ENCODE measurements at places on chromosomes 6 and 20.

DNA sequence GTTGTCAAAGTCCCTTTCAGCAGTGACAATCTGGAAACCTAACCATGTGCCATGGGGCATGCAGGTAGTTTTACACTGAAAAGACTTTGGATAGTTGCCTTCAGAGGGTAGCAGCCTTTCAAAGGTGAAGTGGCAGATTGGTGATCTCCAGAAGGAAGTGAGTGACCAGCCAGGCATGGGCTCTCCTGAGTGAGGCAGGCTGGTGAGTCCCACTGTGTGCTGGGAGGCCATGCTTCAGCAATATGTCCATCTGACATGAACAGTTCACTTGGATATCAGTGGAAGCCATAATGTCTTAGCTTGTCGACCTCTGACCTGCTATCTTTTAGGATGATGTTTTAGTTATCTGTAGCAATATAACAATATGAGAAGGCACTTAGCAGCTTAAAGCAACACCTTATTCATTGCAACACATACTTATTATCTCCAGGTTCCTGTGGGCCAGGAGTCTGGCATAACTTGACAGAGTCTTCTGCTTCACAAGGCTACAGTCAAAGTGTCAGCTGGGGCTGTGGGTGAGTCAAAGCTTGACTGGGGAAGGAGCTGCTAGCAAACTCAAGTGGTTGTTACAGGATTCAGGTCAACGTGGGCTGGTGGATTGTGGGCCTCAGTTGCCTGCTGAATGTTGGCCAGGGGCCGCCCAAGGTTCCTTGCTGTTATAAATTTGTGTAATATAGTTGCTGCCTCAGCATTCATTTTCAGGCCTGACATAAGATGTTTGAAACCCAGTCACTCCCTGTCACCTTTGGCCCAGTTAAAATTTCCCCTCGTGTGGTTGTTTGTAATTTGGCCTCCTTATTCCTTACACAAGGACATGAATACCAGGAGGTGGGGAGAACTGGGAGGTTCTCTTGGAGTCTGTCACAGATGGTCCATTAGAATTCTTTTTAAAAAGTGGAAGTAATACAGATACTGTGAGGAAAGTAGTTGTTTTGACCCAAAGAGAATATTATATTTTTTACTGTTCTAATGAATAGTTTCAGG is 100.2 kb downstream of the UST start:
- peak; percentile 24 for DNase-seq

DNA sequence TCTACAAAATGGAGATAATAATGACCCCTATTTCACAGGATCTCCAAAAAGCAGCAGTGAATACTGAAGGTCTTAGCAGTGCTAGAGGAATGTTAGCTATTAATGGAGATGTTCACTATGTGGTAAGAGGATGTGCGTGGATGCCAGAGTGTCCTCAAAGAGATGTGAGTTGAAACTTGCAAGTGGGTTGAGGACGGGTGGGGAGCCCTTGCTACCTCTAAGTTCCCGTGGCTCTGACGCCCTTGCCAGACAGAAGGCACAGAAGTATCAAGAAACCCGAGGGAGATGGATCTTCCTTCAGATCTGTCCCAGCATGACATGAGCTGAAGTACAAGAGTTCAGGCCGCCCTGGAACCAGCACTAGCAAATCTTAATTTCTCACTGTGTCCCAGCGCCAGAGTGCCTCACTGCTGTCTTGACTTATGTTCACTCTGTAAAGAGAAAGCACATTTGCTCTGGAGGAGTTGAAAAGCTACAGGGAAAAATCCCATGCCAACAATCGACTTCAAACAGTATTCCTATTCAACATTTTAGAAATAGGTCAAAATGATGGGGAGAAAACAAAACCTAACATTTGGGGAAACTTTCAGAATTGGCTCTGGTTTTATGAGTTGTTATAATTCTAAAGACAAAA is 59.5 kb downstream of the FYN start:
- no peak for DNase-seq

- no peak for DNase-seq
Observed at GRCh38 chr6:169224716-169225115, 28.9 kb downstream of the THBS2 start.

DNA sequence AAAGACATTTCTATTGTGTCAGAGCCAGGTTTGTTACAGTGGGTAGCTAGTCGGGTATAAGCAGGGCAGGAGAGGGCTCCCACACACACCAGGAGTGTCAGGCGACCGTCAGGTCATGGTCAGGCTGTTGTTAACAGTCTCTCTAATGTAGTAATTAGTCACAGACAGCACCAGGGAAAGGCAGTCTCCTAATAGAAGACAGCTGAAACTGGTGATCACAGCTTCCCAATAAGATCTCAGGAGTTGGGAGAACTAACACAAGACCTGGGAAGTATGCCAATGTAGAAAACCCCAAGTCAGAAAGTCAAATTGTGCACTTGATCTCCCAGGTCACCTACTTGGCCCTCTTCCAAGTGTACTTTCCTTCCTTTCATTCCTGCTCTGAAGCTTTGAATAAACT is 53.0 kb upstream of the GPR6 start:
- peak; percentile 30 for DNase-seq

- no peak for DNase-seq
Observed at GRCh38 chr6:126127659-126128058, 141.3 kb downstream of the TRMT11 start.

- DNase-seq, result no peak
Observed at GRCh38 chr6:45697605-45698004, 318.1 kb downstream of the CLIC5 start.

- DNase-seq, result no peak
Observed at GRCh38 chr6:31152781-31153180, 4.8 kb downstream of the CCHCR1 start.

GRCh38 chr6:158131926-158132325 is 36.1 kb downstream of the SERAC1 start:
- DNase-seq, result no peak

DNA sequence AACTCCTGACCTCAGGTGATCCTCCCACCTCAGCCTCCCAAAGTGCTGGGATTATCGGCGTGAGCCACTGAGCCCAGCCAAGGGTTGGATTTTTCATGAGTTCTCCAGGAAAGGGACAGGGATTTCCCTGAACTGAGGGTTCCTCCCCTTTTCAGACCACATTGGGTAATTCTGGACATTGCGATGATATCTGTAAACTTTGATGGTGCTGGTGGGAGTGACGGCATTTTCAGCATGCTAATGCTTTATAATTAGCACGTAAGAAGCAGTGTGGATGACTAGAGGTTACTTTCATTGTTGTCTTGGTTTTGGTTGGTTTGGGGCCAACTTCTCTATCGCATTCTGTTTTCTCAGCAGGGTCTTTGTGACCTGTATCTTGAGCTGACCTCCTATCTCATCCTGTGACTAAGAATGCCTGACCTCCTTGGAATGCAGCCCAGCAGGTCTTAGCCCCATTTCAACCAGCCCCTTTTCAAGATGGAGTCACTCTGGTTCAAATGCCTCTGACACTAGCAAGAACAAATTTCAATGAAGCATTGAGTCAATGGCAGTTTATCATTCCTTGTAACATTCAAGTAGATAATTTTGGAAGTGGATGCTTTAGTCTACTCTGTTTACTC is 156.5 kb downstream of the TTLL2 start:
- DNase-seq, result no peak

DNA sequence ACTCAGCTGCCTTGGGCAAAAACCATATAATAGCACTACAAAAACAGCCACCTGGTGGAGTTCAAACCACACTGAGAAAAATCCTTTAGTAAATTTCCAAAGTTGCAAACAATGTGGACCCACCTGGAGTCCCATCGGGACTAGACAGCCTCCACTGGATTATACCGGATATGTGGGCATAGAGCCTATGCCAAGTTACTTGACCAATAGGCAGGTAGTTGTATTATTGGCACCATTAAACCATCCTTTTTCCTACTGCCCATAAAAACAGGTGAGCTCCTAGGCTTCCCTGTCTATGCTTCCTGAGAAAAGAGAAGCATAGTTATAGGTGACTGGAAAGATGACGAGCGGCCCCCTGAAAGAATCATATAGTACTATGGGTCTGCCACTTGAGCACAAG is 51.7 kb upstream of the ADGRF4 start:
- no peak for DNase-seq

- DNase-seq, result no peak
Observed at GRCh38 chr6:55836481-55836880, 38.9 kb downstream of the BMP5 start.

- DNase-seq, result no peak
Observed at GRCh38 chr6:31474871-31475286, 23.1 kb upstream of the MICB start.

DNA sequence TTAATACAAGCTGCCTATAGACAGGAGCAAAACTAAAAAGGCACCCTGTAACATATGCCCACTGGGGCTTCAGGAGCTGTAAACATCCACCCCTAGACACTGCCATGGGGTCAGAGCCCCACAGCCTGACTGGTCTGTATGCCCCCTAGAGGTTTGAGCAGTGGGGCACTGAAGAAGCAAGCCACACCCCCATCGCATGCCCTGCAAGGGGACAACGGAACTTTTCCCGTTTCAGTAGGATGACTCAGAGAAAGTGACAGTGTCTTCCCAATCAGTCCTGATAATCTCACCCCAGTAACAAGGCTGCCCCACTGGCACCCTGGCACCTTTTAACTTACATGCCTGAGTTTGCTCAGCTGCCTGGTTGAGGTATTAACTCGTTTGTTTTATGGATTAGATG is 35.9 kb downstream of the BEND3 start:
- no peak for DNase-seq

- DNase-seq, result no peak
Observed at GRCh38 chr20:60365882-60366281, 407.7 kb downstream of the CDH26 start.

DNA sequence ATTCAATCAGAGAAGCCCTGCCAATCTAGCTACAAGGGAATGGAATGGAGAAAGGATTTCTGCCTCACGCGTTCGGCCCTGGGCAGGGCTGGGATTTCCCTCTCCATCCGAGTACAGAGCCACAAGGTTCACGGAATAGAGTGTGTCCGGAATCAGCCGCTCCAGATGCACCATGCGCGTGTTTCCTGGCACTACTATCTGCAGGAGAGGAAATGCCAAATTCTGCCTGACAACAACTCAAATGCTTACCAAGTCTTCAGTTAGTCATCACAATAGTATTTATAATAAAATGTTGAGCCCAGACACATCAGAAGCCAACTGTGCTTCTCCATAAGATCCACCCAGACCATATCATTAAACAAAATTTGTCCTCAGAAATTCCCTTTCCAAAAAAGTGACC is 75.1 kb downstream of the COL12A1 start:
- DNase-seq, result no peak

All from thyroid gland (tissue), 4 donors.